Activated gamma-delta T cell (primary cell): ENCODE measurements at places on chromosomes 2 and 18.

- DNase-seq = no peak
These were observed 129.7 kb downstream of the PHLPP1 start for GRCh38 chr18:62844850-62845643.

DNA sequence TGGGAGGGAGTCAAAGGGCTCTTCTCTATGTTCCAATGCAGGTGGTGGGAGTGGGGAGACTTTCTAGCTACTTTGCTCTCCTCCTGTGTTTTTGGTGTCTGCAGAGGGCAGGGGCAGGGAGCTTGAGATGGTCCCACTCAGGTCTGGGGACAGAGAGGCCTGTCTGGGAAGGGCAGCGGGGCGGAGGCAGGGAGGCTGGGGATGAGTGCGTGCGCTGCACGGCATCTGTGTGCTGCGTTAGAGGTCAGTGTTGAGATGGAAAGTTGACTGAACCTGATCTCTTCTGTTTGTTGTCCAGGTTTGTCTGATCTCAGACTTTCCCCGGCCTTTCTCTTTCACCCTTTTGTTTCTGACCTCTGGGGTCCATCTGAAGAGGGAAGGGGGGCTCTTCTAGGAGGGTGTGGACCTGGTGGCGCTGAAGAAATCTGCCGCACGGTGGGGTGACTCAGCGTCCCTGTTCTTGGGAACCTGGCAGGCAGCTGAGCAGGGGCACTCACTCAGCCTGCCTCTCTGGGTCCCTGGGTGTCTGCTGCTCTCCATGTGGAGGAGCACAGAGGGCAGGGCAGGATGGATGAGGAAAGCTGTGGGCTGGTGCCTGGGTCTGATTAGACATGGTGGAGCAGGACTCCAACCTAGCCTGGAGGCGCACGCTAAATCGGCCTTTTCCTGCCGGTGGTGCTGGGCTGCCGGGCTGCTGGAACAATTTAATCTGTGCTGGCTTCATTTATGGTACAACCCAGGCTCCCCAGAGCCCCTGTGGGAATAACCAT, 24.1 kb downstream of the IGFBP2 start:
- no peak for DNase-seq

DNA sequence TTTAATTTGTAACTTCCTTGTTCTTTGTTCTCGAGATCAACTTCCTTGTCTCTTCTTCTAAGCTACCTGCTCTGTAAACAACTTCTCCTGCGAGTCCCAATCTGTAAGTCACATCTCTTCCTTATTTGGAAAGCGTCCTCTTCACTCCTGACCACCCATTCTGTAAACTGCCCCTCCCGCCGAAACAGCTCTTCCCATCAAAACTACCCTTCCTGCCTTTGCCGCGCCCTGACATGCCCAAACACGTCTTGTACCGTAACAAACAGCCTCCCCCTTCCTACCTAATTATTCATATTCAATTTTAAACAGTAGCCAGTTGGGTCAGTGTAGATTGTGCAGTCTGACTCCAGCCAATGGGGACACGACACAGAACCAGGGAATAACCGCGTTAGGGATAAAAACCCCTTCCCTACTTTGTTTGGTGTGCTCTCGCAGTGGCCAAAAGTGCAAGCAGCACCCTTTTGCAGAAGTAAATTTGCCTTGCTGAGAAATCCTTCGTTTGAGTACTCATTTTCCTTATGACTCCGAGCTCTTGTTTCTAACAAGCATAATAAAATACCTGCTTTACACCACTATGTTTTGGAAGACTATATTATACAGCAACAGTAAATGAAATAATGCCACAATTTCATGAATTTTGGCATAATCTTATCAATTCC, 39.8 kb downstream of the PIAS2 start:
- no peak for DNase-seq

- DNase-seq = no peak
These were observed 181.0 kb downstream of the C1D start for GRCh38 chr2:67881816-67882215.

DNA sequence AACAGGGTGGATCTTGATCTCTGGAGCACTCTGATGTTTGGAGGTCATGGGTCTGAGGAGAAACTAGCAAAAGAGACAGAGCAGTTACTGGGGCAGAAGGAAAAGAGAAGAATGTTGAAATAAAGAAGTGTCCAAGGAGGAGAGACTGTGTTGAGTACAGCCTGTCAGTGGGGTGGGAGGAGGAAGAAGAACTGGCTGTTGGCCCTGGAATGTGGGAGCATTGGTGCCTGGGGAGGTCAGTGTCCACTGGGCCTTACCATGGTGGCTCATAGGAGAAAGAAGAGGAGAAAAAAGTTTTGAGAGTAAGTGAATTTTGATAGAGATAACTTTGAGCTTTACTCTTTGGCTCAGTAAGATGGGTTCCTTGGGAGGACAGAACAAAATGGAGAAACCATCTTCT, 499.0 kb downstream of the TXNL1 start:
- DNase-seq = no peak

GRCh38 chr2:205612636-205613035, 69.7 kb upstream of the NRP2 start:
- no peak for DNase-seq

DNA sequence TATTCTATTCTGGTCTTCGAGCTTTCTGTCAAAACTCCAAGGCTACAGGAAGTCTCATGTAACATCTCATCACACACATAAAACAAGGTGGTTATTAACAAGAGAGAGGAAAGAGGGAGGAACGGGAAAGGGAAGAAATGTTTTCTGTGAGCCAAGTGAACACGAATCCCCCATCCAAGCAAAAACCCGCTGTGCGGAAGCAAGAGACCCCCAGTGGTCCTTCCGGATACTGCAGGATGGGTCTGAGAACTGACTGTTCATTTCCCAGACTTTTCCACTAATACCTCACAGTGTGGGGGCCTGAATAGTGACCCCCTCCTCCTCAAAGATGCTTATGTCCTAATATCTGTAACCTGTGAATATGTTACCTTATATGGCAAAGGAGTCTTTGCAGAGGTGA, 19.0 kb upstream of the DIPK1C start:
- no peak for DNase-seq

GRCh38 chr2:170340693-170341068, 162.7 kb downstream of the MYO3B start:
- no peak for DNase-seq

GRCh38 chr2:32688541-32688940, 60.7 kb downstream of the TTC27 start:
- no peak for DNase-seq

- DNase-seq = no peak
These were observed 10.7 kb downstream of the PER2 start for GRCh38 chr2:238277695-238278094.

- DNase-seq = no peak
These were observed 86.1 kb downstream of the SH3YL1 start for GRCh38 chr2:177733-178132.

DNA sequence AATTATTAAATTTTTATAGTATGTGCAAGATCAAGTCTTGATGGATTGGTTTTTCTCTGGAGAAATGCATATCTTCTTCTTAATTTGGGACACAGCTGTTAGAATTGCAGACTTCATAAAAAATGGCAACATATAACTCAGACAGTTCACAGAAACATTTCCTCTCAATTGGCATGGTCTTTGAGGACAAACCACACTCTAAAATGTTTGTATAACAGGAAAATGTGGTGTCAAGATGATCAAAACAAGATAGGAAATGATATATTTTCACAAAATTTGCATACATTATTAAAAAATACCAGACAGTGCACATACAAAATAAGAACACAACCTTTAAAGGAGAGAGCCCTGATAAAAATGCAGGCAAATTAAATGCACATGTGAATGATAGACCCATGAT, 63.9 kb downstream of the ICOS start:
- no peak for DNase-seq

GRCh38 chr2:32632089-32632488, 4.2 kb downstream of the TTC27 start:
- no peak for DNase-seq

- no peak for DNase-seq
These were observed 245.5 kb downstream of the FIGN start for GRCh38 chr2:163490281-163490680.

- no peak for DNase-seq
These were observed 449.8 kb downstream of the NRXN1 start for GRCh38 chr2:50582164-50582563.

- no peak for DNase-seq
These were observed 796.4 kb upstream of the CDH2 start for GRCh38 chr18:28973324-28973723.

GRCh38 chr2:9287400-9288045, 80.9 kb downstream of the ASAP2 start:
- no peak for DNase-seq

- no peak for DNase-seq
These were observed 97.1 kb downstream of the ACKR3 start for GRCh38 chr2:236666646-236667204.

DNA sequence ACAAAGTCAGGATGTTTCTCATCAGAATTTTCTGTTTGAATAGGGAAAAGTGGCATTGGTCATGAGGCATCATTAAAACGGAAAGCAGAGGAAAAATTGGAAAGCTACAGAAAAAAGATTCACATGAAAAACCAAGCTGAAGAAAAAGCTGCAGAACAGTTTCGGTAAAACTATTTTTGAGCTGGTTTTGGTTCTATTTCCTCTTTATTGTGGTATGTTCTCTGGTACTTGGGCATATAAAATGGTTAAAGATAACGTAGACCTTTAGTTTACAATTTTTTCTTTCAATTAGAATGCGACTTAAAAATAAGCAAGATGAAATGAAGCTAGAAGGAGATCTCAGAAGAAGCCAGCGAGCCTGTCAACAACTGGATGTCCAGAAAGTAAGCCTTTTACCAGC, 7.6 kb downstream of the GPATCH11 start:
- no peak for DNase-seq

DNA sequence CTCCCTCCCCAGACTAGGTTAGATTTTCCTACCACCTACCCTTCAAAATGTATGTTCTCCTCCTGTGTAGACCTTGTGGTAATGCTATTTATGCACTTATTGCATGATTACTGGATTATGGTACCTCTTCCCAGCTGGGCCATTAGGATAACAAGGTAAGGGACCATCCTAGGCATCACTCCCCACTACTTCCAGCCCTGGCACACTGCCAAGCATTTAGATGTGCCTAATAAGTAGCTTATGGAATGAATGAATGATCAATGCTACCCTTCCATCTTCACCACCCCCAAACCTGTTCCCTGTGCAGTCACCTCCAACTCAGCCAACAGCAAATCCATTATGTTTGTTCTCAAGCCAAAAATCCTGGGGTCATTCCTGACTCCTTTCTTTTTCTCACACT, 93.4 kb downstream of the C1QL2 start:
- DNase-seq = no peak

GRCh38 chr2:120769787-120770120, 34.1 kb downstream of the GLI2 start:
- DNase-seq = no peak

GRCh38 chr18:76615065-76615733, 120.2 kb upstream of the ZNF516 start:
- DNase-seq = no peak

DNA sequence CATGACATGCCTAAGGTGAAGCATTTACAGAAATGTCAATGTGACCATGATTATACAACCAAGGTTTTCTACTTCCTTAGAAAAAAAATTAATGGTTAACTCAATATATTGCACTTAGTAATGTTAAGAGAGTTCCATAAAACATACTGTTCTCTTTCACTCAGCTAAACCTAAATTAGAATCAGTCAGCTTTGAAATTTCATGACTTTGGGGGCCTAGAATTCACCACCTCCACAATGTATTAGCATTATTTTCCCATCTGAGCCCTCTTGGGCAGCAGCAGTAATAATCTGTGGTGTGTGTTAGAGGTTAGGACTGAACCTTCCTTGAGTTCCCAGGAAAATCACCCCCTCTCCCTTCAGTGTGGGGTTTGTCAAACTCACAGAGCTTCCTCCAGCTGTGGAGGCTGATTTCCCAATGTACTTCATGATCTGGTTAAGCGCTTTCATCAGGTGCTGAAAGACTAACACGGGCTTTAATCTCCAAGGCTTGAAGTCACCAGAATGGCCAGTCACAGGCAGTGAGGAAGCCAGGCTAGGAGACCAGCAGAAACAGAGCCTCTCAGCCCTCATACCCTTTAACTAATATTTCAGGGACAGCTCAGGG, 7.1 kb upstream of the UPP2 start:
- DNase-seq = no peak

DNA sequence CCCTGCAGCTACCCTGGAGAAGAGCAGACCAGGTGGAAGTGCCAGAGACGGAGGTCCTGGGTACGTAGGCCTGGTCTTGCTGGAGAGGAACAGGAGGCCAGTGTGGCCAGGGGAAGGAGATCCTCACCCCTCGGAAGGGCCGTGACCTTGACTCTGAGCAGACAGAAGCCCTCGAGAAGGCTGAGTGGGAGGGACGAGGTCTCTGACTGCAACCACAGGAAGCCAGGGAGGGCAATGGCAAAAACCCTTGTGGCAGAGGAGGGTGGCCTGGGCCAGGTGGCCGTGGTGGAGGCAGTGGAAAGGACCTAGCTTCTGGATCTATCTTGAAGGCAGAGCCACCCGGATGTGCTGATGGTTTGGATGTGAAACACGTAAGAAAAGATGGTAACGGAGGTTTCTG, 28.1 kb downstream of the THAP4 start:
- no peak for DNase-seq

- DNase-seq = no peak
These were observed 500.3 kb downstream of the LRP1B start for GRCh38 chr2:141630407-141630930.

DNA sequence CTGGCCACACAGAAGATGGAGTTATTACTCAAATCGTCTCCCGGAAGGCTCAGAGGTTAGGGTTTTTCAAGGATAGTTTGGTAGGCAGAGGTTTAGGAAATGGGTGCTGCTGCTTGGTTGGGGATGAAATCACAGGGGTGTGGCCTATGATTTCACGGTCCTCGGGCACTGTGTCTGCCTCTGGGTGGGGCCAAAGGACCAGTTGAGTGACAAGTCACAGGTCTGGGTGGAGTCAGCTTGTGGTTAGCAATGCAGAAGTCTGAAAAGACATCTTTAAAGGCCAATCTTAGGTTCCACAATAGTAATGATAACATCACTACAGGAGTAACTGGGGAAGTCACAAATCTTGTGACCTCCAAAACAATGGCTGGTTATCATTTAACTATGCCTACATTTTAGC, 387.8 kb downstream of the ZNF521 start:
- DNase-seq = no peak

DNA sequence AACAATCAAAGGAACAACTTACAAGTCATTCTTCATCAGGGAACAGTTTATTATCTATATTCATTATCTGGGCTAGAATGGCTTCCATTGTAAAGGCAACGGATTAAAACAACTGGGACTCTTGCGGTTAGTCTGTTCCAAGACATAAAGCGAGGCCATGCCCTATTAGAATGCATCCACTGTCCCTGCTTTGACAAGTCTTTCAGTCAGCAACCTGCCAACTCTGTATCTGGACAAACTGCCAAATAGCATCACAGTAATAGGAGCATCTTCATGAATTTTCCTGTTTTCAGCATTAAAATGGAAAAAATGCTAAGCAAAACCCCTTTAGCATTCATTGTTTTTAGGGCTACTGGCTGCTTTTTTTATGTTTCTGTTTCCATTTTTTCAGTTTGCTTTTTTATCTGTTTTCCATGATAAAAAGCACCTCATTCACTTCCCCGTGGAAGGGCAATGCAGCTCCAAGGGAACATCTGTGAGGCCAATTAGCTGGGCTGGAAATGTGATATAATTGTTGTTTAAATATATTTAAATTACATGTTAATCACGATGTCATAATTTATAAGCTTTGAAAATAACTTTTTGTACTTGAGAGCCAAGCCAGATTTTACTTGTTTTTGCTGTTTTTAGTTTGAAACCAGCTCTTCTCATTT, 834.3 kb downstream of the CPS1 start:
- no peak for DNase-seq

GRCh38 chr2:201182650-201183364, at the start of gene CASP10:
TSS of gene CASP10 (plus strand) at chr2:201183141. CDS start at chr2:201185778, 2,637 bp downstream.
- no peak for DNase-seq
